CD4-positive, alpha-beta T cell treated with Interferon alpha-2 for 1 hour (primary cell): ENCODE measurements at places on chromosomes 5 and 9.

DNA sequence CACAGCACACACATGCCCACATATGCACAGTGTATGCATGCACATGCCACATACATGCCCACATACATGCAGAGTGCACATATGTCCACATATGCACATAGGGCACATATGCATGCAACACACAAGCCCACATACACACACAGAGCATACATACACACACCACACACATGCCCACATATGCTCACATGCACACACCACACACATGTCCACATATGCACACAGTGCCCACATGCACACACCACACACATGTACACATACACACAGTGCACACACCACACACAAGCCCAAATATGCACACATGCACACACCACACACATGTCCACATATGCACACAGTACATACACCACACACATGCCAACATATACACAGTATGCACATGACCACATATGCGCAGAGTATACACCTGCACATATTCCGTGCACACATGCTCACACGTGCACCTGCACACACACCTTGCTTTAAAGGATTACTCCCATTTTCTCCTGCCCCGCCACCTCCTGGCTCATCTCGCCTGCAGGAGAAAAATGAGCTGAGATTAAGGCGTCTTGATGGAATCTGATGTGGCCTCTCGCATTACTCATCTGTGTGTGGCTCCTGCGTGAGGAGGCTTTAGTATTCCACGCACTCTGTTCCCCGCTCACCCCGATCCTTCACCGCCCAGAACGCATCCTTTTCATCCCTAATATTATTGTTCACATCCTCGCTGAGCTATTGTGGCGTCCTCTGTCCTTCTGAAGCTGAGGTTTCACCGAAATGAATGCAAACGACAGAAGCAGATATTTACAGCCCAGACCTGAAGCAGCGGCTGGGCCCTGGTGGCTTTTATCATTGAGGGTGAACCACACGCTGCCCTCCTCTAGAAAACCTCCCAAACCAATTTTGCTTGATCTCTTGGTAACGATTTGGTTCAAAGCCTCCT lies 182.7 kb downstream of the OLFM1 start:
- no peak for DNase-seq

GRCh38 chr5:78126536-78126935 lies 168.0 kb downstream of the AP3B1 start:
- DNase-seq: no peak

DNA sequence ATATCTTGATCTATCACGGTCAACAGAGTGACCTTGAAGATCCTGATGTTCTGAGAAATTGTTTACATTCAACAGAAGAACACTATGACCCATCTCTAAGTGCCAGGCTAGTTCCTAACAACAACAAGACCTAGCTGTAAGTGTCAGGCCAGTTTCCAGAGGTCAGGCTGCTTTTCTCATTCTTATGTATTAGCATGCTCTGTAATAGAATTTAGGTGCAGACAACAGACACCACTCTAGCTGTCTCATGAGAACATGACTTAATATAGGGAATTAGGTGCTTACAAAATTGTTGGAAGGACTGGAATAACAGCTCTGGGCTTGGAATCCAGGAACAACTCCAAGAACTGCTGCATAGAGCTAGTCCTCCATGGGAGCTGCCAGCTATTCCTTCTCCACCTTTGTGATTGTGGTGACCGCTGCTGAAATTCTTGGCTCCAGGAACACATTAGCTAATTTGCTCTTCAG lies 138.7 kb downstream of the SNX18 start:
- no peak for DNase-seq

DNA sequence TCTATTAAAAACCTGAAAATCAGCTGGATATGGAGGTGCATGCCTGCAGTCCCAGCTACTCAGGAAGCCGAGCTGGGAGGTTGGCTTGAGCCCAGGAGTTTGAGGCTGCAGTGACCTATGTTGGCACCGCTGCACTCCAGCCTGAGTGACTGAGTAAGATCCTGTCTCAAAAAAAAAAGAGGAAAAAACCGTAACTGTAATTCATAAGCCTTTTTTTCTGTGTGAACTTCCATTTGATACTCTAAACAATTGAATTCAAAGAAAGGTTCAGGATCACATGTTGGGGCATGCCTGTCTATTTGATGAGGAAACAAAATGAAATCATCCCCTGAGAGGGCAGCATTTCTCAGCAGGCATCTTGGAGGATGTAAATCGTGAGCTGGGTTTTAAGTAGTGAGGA lies 38.8 kb downstream of the ITGA2 start:
- no peak for DNase-seq

DNA sequence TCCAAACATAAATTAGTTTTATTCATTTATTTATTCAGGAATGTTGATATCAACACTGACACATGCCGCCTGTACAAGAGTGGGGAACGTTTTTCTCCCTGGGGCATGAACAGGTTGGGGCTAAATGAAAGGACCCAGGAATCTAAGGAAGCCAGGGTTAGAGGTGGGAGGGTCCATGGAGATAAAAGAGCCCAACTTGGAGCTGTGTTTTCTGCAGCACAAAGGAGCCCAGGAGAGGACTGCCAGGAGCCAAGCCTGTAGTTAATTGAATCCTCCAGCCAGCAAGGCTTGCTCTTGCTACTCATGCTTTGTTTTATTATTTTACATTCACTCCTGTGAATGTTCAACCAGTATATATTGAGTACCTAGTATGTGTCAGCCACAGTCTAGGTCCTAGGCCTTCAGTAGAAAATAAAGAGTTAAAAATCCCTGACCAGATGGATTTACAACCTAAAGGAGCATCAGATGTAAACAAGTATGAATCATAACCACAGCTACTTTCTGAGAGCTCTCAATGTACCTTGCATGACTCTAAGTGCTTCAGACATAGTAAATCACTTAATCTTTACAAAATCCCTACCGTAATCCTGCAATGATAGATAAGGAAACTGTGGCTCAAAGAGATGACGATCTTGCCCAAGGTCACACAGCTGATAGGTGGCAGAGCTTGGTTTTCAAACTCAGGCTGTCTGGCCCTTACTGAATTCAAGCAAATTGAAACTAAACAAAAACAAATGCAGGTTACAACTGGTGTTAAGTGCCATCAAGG lies 69.8 kb downstream of the ASTN2 start:
- DNase-seq: no peak

GRCh38 chr5:159420940-159421339 lies 90.7 kb upstream of the IL12B start:
- DNase-seq: no peak

- DNase-seq: no peak
Measured at GRCh38 chr9:76374783-76375559, 19.3 kb downstream of the RFK start.

DNA sequence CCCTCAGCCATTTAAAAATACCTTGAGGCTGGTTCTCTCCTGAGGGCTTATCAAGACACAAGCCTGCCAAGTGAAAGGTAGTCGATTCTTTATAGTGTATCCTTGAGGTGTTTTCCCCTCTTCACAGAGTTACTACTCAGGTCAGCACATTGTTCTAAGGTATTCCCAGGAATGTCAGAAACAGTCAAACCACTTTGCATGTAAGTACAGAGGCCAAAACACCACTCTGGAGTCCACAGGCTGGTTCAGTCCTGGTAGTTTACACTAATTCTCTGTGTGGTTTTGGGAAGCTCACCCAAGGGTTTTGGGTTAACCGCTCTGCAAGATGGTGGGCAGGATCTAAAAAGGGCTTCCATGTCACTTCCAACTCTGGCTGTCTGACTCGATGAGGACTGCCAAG lies 162.3 kb upstream of the PPP2R2B start:
- no peak for DNase-seq

DNA sequence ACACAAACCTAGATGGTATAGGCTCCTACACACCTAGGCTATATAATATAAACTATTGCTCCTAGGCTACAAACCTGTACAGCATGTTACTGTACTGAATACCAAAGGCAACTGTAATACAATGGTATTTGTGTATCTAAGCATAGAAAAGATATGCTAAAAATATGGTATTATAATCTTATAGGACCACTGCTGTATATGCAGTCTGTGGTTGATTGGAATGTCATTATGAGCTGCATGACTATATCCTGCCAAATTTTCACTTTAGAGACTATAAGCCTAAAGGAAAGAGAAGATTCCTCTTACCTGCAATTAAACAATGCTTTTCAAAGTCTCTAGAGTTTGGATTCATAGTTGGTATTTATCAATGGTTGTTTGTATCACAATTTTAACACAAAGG lies 24.7 kb upstream of the ACOT12 start:
- DNase-seq: no peak

DNA sequence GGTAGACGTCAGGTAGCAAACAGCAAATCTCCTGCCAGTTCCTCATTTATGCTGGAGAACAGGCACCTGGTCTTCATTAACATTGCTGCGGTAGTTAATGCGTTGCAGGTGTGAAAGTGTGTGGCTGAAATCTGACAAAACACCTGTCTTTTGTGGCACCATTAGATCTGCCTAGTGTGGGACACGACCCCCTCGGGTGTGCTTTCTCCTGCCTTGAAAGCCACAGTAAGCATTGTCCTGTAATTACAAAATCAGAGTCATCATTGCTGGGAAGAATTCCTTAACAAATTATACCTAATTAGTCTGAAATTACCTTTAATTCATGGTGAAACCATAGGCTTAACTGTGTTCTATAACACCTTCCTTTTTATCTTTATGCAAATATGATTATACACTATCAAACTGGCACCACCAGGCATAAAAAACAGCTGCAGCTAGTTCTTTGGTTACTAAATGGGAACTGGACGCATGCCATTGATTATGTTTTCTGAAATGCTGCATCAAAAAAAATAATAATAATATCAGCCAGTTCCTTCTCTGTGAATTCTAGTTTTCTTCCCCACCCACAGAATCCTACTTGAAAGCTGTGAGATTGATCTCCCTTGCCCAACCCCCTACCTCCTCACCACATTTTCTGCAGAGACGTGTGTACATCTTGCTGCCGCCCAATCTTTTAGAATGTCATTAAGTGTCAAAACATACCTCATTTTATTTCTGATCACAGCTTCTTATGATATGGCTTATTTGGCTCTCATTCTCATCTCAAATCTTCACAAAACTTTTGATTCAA lies 374.0 kb downstream of the NFIB start:
- no peak for DNase-seq

- DNase-seq: no peak
Measured at GRCh38 chr9:34413231-34413852, 36.6 kb upstream of the MYORG start.

GRCh38 chr5:151068433-151069197 lies 12.2 kb downstream of the TNIP1 start:
- no peak for DNase-seq

- DNase-seq: no peak
Measured at GRCh38 chr9:126857261-126857960, 3.0 kb upstream of the ZBTB34 start.

DNA sequence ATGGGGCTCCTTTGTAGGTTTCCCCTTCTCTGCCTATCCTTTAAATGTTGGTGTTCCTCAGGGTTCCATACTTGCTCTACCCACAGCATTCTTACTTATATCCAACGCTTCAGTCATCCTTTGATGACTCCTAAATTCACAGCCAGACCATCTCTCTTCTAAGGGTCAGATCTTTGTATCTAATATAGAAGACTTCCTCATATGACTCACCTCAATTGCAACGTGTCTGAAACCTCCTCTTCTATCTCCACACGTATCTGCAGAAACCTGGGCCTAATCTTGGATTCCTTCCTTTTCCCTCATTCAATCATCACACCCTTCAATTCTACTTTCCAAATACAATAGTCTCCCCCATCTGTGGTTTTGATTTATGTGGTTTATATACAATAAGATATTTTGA lies 68.3 kb downstream of the HMGCR start:
- DNase-seq: no peak

- no peak for DNase-seq
Measured at GRCh38 chr9:14247577-14247976, 66.4 kb downstream of the NFIB start.

GRCh38 chr9:134515026-134515821 lies 126.4 kb upstream of the COL5A1 start:
- no peak for DNase-seq

- DNase-seq: no peak
Measured at GRCh38 chr5:136619556-136619955, 254.2 kb upstream of the TRPC7 start.

DNA sequence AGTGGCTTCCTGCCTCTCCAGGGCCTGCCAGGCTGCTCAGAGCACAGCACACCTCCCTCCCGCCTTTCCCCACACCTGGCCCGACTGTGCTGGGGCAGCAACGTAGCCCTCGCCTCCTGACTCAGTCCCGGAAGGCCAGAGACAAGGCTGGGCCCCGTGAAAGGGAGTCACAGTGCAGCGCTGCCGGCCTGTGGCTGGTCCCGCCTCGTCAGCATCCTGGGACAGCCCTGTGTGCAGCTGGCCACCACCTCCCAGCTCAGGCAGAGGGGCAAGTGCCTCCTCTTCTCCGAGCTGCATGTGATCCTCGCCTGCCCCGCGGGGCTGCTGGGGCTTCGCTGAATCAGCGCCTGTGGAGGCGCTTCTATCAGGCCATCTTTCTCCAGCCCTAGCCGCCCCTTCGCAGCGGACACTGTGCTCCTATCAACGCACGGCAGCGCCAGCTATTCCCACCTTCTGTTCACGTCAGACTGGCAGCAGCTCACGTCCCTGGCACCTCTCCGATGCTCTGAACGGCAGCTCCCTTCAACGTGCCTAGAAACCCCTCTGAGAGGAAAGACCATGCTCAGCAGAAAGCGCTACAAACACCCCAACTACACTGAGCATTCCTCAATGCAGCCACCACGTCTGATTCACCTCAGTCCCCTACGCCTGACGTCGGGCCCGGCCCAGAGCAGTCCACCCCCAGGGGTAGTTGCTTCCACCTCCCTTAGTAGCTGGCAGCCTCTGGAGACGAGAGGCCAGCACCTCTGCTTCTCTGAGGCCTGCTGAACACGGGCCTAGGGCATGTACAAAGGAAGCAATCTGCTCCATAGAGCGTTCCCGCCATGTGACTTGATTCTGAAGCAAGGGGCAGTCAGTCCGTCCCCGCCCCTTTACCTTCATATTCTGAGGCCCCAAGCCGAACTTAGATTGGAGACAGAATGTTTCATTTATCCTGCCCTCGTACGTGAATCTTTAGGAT lies 78.8 kb downstream of the GPR21 start:
- DNase-seq: no peak

DNA sequence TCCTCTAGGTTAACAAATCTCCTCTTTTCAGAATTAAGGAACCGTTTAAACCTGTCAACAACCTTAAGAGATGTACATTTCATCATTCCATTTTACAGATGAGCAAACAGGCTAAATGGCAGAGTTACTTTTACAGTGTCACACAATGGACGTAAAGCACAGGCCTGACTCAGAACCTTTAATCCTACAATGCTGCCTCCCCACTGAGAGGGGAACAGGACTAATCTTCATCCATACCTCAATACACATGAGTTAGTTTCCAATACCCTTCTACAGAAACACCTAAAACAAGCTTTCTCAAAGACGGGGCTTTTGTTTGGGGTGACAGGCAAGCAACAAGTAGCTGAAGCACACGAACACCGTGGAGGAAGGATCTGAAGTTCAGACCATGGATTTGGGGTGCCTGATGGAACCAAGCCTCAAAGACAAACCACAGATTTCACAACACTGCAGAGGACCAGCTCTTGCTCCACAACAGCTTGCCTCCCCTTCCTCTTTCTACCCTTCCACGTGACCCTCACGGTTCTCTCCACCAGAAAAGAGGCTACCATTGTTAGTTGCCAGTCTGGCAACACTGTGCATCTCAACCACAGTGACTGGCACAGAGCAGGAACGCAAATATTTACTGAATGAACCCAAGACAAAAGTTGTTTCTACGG lies 1.8 kb downstream of the RNF130 start:
- DNase-seq: peak; percentile 18

- no peak for DNase-seq
Measured at GRCh38 chr5:159762921-159763320, 153.4 kb upstream of the ADRA1B start.
